GM04504 (cell line): ENCODE measurements at places on chromosomes 7 and 10.

GRCh38 chr7:125927556-125927955, 997.9 kb upstream of the POT1 start:
- DNase-seq = no peak

- no peak for DNase-seq
These were observed 21.8 kb downstream of the STMP1 start for GRCh38 chr7:135684136-135684535.

DNA sequence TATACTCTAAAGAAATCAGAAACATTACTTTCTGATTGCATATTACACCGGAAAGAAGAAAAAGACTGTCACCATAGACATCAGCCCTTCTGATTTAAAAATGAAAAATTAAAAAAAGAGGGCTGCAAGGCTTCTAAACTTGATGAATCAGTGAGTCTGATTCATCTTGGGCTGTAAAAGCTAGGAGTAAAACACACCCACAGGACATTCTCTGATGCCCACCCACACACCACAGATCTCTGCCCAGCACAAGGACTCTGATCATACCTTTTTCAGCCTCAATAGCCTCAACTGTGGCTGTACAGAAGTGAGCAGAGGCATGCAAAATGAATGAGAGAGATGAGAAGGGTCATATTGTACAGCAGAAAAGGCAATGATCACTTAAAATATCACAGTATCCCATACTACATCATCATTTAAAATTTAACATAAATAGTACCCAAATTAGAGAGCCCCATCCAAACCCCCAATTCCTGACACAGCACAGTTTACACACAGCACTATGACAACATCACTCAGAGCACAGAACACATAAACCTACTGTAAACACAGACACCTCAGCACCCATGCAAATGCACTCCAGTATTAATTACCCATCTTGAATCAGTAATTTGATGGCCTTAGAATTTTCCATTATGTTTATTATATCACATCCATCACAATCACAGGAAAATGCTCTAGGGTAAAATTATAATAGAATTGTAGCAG, 6.4 kb upstream of the MSS51 start:
- DNase-seq = peak; percentile 25

DNA sequence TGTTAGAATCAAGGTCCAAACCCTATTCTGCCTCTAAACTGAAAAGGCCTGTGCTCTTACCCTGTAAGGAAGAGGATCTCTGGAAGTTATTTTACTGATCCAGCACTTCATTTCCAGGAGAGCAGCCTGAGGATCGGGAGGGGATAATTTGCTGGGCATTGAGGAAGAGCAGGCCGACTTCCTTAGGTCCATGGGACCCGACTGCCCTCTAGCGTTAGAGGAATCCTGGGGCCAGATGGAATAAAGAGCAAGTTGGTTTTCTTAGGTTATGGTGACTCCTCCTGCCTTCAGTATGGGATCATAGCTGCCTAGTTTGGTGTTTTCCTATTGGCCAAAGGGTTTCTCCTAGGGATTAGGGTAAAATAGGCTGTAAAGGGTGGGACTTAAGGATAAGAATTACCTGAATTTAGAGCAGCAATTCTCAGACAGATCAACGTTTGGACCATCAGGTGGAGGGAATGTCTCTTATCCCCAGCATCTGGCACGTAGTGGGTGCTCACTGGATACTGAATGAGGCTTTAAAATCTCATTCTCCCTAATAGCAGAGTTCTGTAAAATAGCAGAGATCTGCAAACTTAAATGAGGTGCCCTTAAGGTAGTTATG, 40.0 kb upstream of the SORBS1 start:
- DNase-seq = peak; percentile 68

GRCh38 chr7:113087071-113087998, 708 bp upstream of the GPR85 start:
- peak; percentile 71 for DNase-seq

DNA sequence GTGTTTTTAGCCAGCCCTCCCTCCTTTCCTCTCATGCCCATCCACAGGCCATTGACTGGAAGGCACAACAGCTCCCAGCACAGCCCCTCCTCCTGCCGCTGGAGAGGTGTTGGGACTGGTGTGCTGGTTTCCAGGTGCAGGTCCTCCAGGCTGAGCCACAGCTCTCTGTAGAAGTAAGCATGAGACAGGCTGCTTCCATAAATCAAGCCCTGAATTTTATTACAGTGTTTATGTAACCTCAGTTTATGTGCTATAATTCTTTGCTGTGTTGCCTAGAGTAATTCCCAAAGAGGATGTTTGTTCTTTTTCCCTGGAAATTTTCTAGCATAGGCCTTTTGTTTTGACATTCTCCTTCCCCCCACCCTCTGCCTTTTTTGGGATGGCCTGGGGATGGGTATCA, 445.8 kb downstream of the AUTS2 start:
- DNase-seq = no peak

- no peak for DNase-seq
These were observed 294.2 kb upstream of the ZMIZ1 start for GRCh38 chr10:78774614-78774998.

DNA sequence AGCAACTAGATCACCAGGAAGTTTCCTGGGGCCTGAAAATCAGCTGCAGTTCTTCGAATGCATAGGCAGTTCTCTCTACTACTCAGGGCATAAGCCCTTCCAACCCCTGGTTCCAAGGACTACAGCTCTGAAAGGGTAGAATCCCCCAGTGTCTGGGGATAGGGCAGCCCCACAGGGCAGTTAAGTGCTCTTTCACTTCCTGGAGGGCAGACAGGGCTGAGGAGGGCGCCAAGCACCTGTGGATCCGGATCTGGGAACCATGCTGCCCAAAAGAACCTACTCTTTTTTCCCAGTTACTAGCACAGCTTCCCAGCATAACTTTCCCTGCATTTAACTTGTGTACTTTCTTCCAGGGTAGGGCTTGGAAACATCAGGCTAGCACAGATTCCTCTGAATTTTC, 41.1 kb downstream of the CXCL12 start:
- no peak for DNase-seq

DNA sequence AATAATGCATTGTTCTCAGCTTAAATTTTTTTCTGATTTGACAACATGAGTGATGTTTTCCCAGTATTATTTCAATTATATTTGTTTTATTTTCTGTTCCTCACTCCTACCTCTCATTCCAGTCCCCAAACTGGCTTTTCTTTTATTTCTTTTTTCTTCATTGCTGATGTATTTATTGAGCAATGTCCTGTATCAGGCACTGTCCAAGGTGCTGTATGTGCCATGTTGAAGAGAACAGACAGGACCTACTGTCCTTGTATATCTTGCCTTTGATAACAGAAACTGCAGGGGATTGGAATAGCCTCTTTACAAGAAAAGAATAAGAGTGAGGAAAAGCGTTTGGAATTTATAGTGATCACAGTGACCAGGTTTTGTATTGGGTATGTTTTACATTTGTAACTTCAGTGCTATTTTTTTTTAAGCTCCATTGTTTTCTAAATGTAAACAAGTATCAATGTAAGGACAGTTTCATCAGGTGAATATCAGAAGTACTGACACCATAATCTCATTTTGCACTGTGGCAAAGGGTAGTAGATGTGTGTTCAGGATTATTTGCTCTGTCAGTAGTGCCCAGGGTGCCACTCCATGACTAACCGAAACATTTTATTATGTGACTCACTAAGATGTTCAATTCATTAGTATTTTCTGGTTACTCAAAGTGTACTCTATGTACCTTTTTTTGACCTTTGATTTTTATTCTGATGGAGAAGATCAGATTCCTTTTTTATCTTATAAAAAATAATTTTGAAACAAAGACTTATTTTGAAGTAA, 15.6 kb upstream of the CLDN12 start:
- no peak for DNase-seq

DNA sequence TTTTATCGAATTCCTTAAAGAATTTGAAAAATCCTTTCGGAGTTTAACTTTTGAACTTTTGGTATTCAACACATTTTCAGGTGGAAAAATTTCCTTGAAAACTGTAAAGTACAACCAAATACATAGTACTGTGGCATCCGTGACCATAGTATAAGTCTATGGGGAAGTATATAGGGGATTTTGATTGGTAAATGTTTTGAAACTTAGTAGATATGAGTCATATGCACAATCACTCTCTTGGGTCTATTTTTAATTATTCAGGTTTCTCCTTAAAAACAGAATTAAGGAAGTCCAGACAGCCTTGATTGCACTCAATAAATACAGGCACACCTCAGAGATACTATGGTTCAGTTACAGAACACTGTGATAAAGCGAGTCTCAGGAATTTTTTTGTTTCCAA, 64.2 kb downstream of the AVL9 start:
- DNase-seq = no peak

DNA sequence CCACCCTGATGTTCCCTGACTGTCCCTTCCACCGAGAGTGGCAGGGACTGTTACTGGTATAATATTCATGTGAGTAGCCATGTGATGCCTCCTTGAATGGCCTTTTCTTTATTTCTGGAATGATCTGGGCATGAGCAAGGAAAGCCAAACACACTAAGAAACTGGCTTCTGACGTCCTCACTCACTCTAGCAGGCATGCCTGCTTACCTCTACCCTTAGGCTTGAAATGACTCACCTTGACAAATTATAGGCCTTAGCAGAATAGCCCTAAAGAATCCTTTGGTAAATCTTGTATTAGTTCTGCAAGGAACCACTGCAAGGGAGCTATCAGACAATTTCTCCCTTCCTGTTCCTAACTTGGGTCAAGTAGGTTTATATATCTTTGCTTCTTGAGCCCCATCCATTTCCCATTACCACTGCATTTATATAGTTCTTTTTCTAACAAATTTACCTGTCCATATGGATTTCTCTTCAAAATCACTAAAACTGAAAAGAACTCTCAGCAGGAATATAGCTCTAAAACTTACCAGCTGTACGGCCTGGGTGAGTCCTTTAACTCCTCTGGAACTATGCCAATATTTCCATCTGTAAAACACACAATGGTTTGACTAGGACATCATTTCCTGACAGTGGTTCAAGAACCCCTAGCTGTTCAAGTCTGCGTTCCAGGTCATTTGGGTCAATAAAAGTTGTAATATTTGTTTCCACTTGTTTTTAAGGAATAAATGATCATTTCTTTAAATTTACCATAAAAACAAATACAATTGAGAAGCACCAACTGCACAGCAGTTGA, 13.0 kb upstream of the NDUFA5 start:
- DNase-seq = no peak

- peak; percentile 44 for DNase-seq
These were observed 41.7 kb downstream of the VCL start for GRCh38 chr10:74039561-74040145.

- no peak for DNase-seq
These were observed 34.6 kb downstream of the ZEB1 start for GRCh38 chr10:31353574-31353973.

GRCh38 chr7:47497367-47498096, 84.4 kb downstream of the TNS3 start:
- DNase-seq = no peak

- DNase-seq = peak; percentile 93
These were observed at the start of gene ARMH3 for GRCh38 chr10:102055647-102056419. Gene ARMH3 (minus strand): TSS chr10:102056173. CDS start chr10:102040114, 16,059 bp downstream.

- DNase-seq = no peak
These were observed 3.2 kb downstream of the PTPRN2 start for GRCh38 chr7:158584407-158584806.

DNA sequence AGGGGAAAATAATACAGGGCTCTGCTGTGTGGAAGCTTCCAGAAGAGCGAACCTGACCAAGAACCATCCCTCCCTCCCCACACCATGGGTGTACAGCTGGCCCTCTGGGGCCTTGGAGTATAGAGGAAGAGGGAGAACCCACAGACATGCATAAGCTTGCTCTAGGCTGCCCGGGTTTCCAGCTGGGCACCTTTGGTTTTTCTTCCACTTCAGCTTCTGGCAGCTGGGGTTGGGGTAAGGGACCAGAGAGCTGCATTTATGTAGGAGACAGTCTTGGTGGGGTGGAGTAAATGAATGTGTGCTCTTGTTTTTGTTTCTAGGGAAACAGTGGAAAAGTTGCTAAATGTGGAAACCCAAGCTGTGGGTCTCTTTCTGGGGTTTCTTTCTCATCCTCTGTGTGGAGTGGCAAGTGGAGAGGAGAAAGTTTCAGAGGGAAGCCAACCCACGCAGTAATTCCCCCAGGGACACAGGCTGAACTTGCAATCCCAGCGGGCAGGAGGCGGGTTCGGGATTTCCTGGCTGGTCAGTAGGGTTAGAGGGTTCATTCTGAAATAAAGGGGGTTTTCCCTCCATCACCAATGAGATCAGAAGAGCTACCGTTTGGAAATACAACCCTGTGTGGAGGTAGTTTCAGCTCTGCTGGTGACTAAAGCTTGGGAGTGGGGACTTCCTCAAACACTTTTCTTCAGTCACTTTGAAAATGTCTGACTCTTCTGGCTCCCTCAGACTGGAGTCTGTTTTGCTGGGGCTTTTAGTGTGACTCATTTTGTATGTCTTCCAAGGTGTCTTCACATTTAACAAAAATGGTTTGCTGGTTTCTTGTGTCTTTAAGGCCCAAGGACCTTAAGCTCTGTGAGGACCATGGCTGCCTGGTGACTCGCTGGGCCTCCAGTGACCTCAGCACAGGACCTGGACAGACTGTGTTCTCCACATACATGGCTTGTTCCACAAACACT, 22.2 kb upstream of the SRGN start:
- no peak for DNase-seq

DNA sequence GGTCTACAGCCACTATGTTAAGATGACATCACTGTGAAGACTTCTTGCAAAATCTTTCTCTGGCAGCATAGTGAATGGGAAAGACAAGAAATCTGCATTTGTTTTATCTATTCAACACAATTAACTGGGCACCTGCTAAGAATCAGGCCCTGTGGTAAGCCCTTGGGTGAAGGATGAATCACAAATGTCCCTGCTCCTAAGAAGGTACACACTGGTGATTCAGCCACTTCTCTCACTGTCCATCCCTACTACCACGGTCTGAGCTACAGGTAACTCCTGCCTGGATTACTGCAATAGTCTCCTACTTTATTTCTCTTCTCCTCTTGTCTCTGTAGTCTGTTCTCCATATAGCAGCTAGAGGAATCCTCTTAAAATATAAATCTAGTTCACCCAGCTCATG, 116.1 kb downstream of the HIBADH start:
- no peak for DNase-seq

DNA sequence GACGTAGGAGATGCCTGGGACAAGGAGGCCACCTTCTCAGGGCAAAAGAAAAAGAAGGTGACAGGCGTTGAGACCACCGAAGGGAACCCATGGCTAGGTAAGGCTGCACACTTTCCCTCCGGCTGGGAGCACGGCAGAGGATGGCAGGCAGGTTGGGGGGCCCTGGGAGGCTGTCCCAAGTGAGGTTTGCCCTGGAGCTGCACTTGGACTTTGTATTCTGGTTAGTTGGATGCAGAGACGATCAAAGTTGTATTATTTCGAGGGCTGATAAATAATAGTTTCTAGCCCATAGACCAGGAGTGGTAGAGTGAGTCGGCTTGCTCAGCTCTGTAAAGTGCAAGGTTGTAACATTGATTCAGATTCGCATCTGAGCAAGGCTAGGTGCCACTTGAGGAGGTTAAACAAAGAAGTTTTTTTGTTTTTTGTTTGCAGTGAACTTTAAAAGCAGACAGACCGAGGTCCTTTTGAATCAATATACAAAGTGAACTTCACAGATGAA, 608 bp downstream of the ENTPD7 start:
- DNase-seq = no peak

DNA sequence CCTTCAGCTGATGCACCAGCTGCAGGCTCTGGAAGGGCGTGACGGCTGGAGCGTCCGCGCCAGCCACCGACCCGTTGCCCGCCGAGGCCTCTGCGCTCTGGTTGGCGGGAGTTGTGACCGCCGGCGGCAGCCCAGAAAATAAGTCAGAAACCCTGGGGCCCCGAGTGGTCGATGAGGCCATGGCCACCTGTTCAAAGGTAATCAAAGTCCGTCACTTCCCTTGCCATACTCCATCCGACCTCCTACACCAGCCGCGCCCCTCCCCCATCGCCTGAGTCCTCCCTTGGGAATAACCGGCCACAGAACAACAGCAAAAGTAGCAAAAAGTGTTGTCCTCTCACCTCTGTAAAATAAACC, 406 bp downstream of the PRLHR start:
- no peak for DNase-seq

GRCh38 chr7:88629559-88629958, 129.9 kb upstream of the ZNF804B start:
- DNase-seq = no peak
